ENCODE measurements at places on chromosomes 1 and 21.

DNA sequence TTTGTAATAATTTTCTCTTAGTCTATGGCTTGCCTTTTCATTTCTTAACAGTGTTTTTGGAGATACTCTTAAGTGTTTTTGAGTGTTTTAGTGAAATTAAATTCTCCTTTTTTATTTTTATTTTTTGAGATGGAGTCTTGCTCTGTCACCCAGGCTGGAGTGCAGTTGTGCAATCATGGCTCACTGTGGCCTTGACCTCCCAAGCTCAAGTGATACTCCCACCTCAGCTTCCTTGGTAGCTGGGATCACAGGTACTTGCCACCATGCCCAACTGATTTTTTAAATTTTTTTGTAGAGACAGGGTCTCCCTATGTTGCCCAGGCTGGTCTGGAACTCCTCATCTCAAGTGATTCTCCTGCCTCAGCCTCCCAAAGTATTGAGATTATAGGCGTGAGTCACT is 240.3 kb downstream of the PLPP3 start:
- DNase-seq: no peak

DNA sequence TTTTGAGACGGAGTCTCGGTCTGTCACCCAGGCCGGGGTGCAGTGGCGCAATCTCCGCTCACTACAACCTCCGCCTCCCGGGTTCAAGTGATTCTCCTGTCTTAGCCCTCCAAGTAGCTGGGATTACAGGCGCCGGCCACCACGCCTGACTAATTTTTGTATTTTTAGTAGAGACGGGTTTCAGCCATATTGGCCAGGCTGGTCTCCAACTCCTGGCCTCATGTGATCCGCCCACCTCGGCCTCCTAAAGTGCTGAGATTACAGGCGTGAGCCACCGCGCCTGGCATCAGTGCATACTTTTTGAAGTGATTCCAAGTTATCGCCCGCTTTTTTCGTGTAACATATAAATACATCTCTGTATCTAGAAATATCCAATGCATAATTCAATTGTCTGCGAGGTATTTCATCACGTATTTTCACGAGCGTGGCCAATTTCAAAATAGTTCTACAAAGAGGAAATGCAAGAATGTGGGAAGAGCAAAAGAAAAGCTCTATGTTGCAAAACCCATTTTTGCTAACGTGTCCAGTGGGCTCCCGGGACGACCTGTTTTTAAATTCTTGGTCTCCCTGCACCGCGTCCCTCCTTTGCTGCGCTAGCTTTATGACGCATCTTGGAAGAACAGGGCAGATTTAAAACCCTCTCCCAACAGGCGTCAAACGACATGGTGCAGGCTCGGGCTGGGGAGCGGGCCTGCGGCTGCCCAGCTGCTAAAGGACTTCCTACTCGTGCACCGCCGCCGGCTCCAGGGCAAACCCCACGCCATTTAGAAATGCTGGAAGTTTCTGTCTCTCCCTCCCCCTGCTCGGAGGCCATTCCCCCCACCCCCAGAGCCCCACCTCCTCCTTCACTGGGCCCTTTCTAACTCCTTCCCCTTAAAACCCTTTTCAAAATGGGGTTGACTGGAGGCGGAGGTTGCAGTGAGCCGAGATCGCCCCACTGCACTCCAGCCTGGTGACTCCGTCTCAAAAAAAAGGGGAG is 923 bp upstream of the IFNGR2 start:
- no peak for DNase-seq

- no peak for DNase-seq
Observed at GRCh38 chr1:163535807-163536206, 214.1 kb downstream of the NUF2 start.

DNA sequence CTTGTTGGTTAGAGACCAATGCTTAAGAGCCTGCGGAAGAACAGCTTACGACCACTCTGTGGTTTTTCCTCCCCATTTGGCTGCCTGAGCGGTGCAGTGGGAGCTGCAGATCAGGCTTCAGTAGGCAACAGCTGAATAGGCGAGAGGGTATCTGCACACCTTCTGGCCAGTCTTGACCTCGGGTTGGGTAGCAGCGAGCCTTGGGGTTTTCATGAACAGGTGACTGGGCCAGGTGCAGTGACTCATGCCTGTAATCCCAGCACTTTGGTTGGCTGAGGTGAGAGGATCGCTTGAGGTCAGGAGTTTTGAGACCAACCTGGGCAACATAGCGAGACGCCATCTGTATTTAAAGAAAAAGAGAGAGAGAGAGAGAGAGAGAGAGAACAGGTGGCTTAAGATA is 41.0 kb downstream of the NENF start:
- DNase-seq: no peak

- no peak for DNase-seq
Observed at GRCh38 chr1:31787786-31788137, 23.6 kb upstream of the ADGRB2 start.

DNA sequence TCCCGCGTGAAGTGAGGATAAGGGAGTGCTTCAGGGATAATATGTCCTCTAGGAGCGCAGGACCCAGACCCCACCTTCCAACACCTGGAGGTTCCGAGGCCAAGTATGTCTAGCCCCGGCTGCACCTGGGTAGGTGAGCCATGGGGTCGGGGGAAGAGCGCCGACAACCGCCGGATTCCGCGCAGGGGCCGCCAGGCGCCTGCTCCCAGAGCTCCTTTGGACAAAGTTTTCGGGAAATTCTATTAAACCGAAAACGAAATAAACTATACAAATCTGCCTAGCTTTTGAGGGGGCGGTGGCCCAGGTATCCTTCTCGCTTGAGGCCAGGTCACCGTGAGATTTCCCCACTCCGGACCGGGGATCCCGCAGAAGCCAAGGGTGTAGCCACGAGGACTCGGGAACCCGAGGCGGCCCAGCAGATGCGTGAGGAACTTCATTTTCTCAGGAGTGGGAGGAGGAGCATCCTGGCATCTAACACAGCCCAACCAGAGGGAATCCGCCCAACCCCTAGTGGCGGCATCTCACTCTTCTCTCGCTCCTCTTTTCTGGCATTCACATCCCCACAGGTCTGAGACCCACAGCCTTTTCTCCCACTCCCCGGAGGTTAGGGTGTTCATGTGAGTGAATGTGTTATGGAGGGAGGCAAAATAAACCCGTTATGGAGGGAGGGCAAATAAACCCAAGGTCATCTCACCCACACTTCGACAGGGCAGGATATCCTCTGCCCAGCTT is 2.3 kb upstream of the DMRTA2 start:
- no peak for DNase-seq

- DNase-seq: no peak
Observed at GRCh38 chr1:107327446-107327845, 186.6 kb downstream of the NTNG1 start.

GRCh38 chr1:9651565-9652378 is at the start of gene PIK3CD:
Gene PIK3CD, plus strand, starts transcription at chr1:9651731. Its CDS starts 58,725 bp downstream, at chr1:9710456.
- DNase-seq: no peak
